Stimulated activated CD8-positive, alpha-beta memory T cell treated with anti-CD3 and anti-CD28 coated beads, Interleukin-4, amount 100 ng/mL, for 24 hours (primary cell): ENCODE measurements at places on chromosomes 4 and X.

DNA sequence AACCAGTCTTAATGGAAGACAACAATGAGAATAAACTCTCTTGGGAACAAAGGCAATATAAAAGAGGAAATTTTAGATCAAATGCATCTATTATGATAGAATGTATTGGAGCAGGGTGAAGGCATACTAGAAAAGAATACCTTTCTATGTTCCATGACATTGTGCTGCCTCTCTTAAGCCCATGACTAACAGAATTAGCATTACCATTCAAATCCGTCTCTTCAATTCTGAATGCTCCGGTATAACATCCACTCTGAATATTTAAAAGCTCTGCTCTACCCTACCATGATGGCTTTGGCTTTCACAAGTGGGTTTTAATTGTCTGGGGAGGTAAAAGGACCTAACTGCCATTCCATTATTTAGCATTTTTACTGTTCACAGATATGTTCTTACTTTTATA, 1878.4 kb downstream of the ARAP2 start:
- no peak for DNase-seq

DNA sequence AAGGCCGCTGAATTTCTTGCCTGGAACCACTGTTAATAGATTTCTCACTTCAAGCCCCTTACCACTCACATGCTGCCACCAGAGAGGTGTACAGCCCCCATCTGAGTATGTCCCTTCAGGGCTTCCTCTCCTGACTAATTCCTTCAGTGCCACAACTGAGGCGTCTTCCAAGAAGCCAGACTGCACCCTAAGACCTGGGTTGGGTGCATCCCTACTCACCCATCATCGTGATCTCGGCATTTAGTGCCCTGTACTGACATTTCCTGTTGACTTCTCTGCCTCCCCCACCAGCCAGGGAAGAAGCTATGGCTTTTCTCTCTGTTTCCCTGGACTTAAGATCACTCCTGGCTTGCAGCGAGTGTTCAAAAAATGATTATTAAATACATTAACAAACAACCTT, 40.4 kb upstream of the MAP3K15 start:
- no peak for DNase-seq

DNA sequence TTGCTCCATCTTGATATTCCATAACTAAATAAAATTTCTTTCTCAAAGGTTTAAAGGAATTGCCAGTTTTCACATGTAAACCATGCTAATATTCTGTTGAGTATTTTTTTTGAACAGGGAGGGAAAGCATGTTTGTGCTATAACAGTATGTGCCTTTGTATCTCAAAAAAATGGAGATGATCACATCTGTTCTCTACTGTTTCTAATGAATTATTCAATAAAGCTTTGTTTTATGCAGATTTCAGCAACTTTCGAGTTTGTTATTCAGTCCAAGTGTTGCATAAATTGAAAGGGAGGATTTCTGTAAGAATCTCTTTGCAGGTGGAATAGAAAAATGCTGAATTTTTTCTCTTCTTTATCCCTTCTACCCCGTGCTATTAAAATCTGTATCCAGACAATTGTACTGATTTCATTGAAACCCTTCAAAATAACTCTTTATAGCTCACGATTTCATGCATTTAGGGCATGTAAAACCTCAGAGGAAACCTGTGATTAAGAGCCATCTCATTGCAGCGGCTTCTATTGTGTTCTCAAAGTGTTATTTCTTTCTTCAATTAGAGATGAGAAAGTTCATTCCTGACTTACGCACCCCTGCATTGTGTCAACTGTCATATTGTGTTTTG, 42.1 kb downstream of the NEIL3 start:
- no peak for DNase-seq

GRCh38 chrX:148599404-148599803, 99.0 kb downstream of the AFF2 start:
- no peak for DNase-seq
